Cortex of kidney (tissue), 1 donor: ENCODE measurements at places on chromosomes 1 and 21.

GRCh38 chr1:25945761-25946160 is 39.5 kb upstream of the STMN1 start:
- no peak for DNase-seq

DNA sequence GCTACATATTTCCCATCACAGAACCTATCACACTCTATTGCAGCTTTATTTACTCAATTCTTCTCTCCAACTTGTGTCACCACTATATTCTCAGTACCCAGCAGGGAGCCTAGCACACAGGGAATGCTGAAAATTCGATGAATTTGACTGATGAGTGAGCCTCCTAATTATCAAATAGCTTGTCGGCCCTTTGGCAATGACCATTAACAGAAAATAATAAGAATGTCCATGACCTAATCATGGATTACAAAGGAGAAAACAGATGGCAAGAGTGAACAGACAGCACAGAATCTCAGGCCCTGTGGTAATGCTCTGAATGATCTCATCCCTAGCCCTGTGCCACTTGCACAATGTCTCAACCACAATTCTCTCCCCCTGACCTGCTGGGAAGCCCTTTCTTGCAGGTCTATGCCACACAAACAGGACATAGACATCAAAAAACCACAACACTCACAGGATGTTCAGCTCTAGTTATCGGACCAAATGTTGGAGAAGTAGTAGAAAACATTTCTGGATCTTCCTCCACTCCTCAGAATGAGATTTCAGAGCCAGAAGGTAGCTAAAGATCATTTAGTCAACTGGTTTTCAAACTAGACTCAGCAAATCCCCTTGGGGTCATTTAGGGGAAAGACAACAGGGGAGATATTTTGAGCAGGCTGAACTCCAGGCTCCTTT is 68.4 kb downstream of the LUZP1 start:
- no peak for DNase-seq

- no peak for DNase-seq
These were observed 6.9 kb upstream of the TRIM62 start for GRCh38 chr1:33188572-33189275.

- no peak for DNase-seq
These were observed 57.7 kb upstream of the ATP5PO start for GRCh38 chr21:33973268-33973667.

DNA sequence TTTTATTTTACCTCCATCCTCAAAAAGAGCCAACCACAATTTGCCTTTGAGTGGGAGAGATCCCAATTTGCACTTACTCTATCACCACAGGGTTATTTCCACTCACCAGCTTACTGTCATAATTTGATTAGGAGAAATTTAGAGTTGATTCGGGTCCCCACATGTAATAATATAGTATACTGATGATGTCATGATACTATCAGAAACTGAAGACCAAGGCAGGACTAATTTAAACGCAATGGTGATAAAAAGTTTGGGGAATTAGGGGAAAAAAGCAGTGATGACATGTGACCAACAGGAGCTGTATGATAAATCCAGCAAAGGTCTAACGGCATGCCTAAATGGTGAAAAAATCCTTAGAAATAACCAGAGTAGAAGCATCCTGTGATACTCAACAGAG is 54.4 kb downstream of the TRIM33 start:
- no peak for DNase-seq

DNA sequence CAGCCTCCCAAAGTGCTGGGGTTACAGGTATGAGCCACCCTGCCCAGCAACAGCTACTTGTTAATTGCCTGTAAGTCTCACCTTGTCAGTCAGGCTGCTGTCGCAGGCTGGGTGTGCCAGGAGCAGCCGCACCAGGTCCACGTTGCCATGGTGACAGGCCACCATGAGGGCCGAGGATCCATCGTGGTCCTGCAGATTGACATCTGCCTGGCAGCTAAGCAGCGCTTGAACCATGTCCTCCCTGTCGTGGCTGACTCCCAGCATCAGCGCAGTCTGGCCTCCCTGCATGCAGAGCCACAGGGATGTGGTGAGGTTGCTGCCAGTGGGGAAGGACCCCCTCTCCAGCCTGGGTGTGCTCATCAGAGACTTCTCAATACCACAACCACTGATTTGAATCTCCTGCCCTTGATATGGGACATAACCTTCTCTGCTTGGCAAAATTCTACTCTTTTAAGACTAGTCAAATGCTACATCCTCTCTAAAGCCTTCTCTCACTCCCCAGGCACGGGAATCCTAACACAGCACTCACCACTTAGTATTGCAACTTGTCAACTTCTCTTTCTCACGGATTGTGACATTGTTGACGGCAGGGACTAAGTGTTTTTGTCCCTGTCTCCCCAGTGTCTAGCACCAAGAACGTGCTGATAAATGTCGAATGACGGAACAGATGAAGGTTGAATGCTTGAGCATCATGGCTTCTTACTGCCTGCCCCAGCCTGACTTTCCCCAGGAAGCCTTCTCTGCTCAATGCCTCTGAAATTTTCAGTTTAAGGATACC is 52.9 kb downstream of the L1TD1 start:
- DNase-seq = no peak

DNA sequence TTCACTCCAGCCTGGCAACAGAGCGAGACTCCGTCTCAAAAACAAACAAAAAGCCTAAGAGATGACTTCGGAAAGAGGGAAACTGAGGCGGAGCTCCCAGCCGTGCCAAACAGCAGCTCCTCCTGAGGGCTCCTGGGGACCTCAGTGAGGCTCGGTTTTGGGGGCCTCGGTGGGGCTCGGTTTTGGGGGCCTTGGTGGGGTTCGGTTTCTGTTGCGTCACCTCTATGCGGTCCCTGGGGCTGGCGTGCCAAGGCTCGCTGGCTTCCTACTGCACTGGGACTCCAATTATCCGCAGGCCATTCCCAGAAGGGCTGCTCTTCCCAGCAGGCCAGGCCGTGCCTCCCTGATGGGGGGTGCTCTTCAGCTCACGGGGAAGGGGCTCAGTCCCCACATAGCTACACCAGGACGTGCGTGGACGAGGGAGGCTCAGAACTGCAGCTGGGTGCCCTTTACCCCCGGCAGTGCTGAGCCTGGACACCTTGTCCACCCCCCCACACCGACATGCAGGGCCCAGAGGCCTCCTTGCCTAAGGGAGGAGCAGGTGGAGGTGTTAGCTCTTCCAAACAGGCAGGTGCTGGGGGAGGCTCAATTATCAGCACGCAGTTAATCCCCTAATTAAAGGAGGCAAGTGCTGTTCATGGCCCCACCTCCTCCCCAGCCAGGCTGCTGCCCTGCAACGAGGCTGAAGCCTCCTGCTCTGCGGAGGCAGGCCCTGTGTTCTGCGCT is 5.1 kb upstream of the C1orf159 start:
- no peak for DNase-seq

- no peak for DNase-seq
These were observed 10.8 kb downstream of the MYOM3 start for GRCh38 chr1:24100945-24101737.

- DNase-seq = no peak
These were observed 91.1 kb upstream of the UBE2U start for GRCh38 chr1:64112281-64112680.

- no peak for DNase-seq
These were observed 29.3 kb downstream of the C1orf116 start for GRCh38 chr1:207003210-207003609.

DNA sequence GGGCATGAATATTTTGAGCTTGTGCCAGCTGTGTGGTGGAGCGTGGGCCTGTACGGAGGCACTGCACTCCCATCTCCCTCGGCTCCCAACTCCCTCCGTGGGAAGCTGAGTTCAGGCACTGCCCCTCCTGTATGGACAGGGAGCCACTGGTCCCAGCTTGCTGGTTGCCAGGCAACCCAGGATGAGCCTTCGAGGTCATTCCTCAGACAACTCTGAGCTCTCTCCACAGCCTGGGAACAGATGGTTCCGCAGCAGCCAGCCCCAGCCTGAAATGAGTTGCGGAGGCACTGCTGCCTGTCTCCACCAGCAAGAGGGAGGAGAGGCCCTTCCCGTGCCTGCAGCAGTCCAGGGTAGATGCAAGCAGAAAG is 58.4 kb upstream of the TENT5B start:
- no peak for DNase-seq

DNA sequence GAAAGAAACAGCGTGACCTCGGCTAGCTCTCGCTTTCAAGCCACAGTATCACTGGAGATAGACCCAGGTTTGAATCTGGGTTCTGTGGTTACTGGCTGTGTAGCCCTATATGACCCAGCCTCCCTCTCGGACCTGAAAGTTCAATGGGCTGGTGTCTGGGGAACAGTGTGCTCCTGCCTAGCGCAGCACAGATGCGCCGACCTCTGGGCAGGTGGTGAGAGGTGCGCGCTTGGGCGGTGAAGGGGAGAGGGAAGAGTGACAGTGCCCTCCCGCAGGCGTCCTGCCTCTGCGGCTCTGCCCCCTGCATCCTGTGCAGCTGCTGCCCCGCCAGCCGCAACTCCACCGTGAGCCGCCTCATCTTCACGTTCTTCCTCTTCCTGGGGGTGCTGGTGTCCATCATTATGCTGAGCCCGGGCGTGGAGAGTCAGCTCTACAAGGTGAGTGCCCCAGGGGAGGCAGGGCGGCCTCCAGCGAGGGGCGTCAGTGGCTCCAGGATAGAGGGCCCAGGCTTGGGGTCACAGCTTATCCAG is 10.5 kb downstream of the SERINC2 start:
- no peak for DNase-seq

DNA sequence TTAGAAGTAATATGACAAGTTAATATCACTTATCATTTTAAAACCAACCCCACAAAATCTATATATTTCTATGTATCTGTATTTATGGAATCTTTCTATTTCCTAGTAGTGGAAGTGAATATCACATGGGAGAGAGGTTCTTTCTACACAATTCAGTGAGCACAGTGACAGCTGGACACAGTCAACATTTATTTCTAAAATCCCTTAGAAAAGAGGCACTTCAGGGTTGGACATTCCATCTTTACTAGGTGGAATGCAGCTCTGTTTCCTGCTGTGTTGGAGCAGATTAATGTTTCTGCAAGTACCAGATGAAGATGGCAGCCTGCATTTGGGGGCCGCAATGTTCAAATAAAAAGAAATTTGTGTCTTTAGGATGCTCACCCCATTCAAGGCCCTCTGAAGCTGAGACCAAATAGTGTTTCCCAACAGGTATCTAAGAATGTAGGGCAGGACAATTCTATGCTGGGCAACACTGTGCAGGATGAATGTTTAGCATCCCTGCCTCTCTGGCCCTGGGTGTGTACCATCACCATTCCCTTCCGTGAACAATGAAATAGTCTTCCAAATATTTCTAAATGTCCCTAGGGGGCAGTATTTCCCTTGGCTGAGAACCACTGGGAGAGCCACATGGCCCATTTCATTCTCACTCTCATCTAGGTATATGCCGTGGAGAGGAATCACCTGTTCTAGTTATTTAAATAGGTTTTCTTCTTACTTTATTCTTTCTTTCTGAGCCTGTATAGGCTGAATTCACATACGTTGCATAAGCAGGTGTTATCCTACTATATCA is 394.8 kb downstream of the PRDM2 start:
- no peak for DNase-seq

DNA sequence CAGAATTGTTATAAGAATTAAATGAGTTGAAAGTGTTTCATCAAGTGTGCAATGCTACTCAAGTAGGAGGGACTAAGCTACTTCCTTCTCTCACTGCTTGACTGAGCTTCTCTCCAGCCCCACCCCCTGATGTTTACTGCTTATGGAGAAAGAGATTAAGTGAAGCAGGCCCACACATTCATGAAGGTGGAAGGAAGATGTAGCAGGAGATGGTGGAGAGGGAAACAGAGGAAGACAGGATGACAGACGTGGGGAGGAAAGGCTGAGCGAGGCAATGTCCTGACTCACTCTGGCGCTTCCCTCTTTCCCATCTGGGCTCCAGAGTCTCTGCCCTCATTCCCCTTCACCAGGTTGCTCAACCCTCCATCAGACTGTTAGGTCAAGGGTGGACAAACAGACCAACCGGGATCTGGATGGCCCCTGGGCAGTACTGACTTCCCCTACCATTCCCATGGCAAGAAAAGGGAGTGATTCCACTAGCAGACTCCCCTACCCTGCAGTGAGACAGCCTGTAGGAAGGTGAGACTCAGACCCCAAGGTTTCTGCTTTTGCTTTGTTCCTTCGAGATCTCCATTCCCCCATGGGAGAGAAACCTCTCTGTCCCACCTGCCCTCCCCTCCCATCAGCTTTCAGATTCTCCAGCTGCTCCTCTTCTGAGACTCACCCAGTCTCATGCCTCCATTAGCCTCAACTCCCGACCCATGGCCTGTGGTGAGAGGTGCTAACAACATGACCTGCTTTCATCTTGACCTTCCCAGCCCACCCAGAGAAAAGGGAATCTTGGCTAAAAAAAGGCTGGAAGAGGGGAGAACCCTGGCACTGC is 3.1 kb upstream of the ARHGEF2 start:
- no peak for DNase-seq

GRCh38 chr21:18744840-18745239 is 341.3 kb upstream of the TMPRSS15 start:
- DNase-seq = no peak

DNA sequence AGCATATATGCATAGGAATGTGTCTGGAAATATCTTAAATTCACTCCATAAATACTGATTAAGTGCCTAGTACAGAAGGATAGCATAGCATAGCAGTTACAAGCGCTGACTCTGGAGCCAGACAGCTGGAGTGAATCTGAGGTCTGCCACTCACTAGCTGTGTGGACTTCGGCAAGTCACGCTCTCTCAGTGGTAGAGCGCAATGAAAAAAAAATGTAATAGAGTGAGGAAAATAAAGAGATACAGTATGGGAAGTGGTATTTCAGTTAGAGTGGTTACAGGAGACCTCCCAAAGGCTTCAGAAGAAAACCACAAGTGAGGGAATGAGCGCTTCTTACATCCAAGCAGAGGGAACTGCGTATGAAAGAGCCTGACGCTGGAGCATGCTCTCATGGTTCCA is 338.9 kb upstream of the PRMT6 start:
- DNase-seq = no peak

GRCh38 chr1:202786804-202787203 is 21.4 kb downstream of the KDM5B start:
- no peak for DNase-seq

DNA sequence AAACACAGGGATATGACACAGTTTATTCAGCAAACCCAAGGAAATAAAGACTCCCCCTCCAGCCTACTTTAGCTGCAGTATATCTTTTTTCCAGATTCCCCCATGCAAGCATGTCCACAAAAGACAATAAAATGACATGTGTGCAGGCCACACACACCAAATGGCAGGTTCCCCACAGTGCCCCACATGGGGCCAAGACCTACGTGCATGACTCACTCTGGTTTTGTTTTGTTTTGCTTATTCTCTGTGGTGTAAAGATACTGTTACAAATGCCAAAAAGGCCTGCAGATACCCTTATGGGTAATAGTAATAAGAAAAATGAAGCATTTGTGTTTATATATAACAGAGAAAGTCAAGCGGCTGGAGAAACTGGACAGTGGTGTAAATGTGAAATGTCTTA is 71.6 kb downstream of the RD3 start:
- no peak for DNase-seq

DNA sequence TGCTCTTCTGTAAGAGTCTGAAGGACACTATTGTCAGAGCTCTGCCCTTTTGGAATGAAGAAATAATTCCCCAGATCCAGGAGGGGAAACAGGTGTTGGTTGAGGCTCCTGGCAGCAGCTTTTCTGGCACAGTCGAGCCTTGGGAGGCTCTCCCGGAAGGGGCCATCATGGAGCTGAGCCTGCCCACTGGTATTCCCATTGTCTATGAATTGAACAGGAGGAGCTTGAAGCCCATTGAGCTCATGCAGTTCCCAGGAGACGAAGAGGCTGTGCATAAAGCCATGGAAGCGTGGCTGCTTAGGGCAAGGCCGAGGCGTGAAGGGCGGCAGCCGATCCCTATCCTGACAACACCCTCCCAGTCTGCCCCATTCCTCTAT is 26.6 kb downstream of the UBE4B start:
- no peak for DNase-seq

GRCh38 chr1:31600641-31601040 is 16.8 kb upstream of the HCRTR1 start:
- DNase-seq = no peak
